ENCODE measurements at places on chromosomes 7 and 10.

- DNase-seq: no peak
Measured at GRCh38 chr7:99012722-99013121, 131.2 kb downstream of the SMURF1 start.

GRCh38 chr7:44320794-44321371 lies 4.5 kb downstream of the CAMK2B start:
- DNase-seq: no peak

DNA sequence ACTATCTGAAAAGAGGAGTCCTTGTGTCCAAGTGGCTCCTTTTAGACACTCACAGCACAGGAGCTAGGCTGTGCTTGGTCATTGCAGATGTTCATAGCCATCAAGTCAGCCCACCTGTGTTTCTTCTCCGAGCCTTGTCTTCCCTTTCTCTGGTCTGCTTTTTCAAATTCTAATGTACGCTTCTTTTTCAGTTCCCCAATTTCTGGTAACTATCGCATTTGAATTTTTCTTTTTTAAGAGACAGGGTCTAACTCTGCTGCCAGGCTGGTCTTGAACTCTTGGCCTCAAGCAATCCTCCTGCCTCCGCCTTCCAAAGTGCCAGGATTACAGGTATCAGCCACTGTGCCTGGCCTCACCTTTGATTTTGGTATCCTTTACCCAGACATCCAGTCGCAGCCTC lies 18.9 kb downstream of the APBB1IP start:
- no peak for DNase-seq

DNA sequence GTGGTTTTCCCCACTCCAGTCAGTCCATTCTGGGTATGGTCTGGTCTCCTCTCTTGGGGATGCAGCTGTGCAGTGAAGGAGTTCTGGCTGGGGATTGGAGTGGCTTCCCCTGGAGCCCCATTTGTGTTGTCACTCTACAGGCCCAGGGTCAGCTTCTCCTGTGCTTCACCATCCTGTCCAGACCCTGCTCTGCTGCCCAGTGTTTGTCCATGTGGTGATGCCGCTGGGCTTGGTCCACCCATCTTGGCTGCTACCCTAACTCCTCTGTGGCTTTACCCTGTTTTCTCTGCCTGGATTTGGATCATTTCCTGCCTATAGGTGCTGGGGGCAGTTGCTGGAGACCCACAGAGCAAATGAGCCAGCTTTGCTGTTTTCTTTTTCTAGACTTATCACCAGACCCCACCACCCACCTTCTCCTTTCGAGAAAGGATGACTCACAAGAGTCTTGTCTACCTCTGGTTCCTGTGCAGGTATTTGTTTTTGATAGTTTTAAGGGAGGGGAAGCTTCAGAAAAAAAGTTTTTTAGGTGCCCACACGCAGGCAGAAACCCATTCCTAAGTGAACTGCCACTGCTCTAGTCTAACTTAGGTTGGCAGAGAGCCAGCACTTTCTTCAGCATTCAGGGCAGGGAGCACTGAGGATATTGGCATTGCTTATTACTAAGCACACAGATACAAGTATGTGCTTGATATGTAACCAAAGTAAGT lies 8.5 kb downstream of the ZDHHC16 start:
- no peak for DNase-seq

GRCh38 chr7:50690541-50691011 lies 92.1 kb downstream of the GRB10 start:
- DNase-seq: no peak

DNA sequence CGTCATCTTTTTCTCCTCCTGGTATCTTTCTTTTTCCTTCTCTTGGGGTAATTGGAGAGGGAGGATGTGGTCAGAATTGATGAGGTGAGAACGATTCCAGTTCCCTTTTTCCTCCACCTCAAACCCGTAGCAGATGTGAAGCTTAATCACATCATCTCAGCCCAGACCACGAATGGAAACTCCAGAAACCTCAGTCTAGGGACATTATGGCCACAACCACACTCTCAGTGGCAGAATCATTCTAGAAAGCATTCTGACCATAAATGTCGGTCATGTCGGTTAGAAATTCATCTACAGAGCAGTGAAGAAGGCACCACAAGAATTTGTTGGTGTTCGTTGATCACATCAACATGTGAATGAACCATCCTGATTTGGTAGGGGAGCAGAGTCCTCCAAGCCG lies 78.7 kb downstream of the GATA3 start:
- no peak for DNase-seq

- no peak for DNase-seq
Measured at GRCh38 chr10:114499630-114500190, 95.4 kb upstream of the AFAP1L2 start.

DNA sequence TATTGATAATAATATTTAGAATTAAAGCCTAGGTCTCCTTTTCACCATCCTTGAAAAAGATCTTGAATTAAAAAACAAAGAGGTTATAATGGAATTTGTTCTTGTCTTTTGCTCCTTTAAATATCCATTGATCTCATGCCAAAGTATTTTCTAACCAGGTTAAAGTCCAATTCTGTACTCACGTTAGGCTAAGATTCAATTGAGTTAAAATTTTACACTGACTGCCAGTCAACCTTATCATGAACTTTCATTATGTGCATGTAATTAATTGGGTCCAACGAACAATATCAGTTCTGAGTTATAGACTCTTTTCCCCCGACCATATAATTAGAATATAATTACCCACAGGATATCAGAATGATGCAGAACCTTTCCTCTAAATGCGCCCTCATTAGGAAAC lies 266.6 kb downstream of the DGKB start:
- no peak for DNase-seq

GRCh38 chr10:69759641-69760040 lies 42.1 kb upstream of the COL13A1 start:
- no peak for DNase-seq

GRCh38 chr10:77318739-77319138 lies 318.9 kb downstream of the KCNMA1 start:
- no peak for DNase-seq

GRCh38 chr7:77416621-77417371 lies 647 bp upstream of the GSAP start:
- DNase-seq: no peak

DNA sequence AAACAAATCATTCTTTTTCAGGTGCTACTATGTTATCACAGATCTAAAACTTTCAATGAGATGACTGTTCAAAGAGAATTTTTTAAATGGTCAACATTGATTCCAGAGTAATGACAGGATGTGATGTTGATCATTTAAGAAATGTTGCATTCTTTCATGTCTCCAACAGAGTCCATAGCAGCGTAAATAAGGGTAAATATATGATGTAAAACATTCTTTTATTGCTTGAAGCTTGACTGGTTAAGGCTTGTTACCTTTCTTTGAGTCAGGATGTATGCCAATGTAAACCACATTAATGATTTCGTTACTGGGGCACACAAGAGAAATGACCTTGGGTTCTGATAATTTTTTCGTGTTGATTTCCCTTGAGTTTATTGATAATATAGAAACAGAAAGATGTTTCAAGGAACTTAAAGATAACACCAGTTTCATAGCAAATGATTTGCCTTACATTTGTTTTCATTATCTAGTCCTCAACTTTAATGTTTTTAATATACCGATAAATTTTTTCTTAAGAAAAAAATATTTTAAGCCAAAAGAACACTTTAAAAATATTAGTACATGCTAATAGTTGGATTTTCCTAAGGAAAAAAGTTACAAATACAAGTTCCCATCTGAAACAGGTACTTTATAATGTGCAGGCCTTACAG lies 3.5 kb downstream of the STK17A start:
- DNase-seq: no peak

DNA sequence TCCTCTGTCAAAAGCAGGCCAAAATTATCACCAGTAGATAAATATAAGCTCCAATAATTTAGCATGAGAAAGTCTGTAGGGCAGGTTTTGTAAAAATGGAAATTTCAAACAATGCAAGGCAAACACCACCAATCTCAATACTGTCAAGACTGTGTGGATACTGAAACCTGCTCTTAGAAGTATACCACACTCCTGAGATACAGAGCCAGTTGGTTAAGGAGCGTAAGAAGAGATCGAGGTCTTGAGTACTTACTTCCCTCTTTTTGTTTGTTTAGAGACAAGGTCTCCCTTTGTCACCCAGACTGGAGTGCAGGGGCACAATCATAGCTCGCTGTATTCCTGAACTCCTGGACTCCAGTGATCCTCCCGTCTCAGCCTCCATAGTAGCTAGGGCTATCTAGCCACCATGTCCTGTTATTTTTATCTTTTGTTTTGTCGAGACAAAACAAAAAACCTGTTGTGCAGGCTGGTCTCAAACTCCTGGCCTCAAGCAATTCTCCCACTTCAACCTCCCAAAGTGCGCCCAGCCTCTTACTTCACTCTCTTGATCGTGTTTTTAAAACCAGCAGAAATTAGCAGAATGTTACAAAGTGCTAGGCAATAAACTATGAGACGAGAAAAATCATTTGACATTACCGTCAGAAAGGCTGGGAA lies 205.7 kb downstream of the PARD3 start:
- DNase-seq: no peak

DNA sequence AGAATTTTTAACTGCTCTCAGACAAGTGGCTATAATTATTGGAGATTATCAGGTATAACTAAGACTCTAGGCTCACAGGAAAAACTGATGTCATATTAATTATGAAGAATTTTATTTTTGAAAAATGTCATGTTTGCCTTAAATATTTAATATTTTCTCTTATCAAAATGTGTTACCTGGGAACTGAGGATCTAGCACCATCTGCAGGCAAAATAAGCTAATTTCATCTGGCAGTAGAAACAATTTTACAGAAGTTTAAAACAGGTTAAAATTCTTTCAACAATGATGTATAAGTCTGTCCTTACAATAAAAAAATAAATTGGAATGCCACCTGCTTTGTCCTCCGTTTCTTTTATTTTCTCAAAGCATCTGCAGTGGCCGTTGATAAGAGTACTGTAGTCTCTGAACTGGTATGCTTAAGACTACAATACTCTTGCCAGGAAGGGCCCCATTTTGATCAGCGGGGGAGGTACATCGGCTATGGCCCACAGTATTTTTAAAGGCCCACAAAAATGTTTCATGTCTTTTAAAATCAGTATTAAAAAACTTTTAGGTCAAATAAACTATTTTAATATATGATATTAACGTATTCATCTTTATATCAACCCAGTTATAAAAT lies 81.3 kb downstream of the VWDE start:
- DNase-seq: no peak

GRCh38 chr10:5932345-5932744 lies 42.3 kb downstream of the FBH1 start:
- no peak for DNase-seq
